ENCODE measurements at places on chromosomes 2 and 18. TPM values are rescaled to one million over a fixed set of nuclear protein-coding genes. Genes with fewer than 3 reads are reported as not detected.

The IL37 gene
- total RNA-seq, result not detected

The CIB4 gene
- total RNA-seq, result not detected

The MIB1 gene
- 62.3 TPM for total RNA-seq

The FEV gene
- total RNA-seq, result not detected

The SPOPL gene
- total RNA-seq, result 37.0 TPM

- DNase-seq, result no peak
Measured at GRCh38 chr18:59902131-59902992, 2.6 kb downstream of the PMAIP1 start.

DNA sequence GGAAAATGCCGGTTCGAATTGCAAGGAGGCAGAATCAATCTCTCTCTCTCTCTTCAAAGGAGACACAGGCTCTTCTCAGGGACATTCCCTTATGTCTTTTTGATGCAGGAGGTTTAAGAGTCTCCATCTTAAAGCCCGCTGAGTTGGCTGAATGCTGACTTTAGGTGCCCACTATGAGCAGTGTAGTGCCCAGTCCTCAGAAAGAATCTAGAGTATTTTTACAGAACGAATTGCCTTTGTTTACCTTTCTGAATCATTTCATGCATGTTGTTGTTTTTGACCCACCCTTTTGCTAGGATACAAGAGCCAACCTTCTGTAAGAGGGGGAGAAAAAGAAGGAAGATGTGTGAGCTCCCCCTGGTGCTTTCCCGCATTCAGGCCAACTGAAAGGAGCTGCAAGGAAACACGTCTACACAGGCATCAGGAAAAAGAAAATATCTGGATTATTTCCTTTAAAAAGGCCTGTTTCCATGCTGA, 193.5 kb upstream of the TCF4 start:
- DNase-seq, result peak; percentile 73

- DNase-seq, result no peak
Measured at GRCh38 chr2:46988230-46988629, 72.6 kb upstream of the MCFD2 start.

- no peak for DNase-seq
Measured at GRCh38 chr2:121170577-121170976, 114.4 kb downstream of the TFCP2L1 start.

- DNase-seq, result no peak
Measured at GRCh38 chr18:76373297-76373696, 121.7 kb downstream of the ZNF516 start.

DNA sequence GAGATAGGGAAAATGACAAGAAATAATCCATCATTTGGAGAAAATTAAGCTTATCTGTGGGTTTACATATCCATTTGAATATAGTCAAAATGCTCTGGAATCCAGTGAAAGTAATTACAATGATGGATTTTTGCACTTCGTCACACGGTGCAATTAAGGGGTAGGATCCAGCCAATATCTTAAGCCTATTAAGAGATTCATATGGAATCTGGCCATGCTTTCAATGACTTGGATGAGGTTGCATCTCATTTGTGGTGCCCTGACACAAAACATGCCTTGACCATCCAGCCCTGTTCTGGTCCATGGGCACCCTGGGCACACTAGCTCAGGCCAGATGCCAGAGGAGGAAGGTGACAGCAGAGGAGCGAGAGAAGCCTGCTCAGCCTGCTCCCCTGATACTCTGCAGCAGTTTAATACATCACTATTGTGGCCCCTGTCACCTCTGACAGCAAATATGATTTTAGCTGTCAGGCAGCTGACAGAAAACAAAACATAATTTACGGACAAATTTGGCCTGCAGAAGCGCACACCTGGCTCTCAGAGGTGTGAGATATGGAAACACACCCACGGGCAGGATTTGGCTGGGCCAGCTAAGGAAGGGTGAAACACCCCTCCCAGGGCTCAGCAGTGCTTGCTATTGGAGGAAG, 94.1 kb upstream of the ST8SIA3 start:
- no peak for DNase-seq

GRCh38 chr2:215912299-215912842, 101.0 kb downstream of the MREG start:
- DNase-seq, result no peak

DNA sequence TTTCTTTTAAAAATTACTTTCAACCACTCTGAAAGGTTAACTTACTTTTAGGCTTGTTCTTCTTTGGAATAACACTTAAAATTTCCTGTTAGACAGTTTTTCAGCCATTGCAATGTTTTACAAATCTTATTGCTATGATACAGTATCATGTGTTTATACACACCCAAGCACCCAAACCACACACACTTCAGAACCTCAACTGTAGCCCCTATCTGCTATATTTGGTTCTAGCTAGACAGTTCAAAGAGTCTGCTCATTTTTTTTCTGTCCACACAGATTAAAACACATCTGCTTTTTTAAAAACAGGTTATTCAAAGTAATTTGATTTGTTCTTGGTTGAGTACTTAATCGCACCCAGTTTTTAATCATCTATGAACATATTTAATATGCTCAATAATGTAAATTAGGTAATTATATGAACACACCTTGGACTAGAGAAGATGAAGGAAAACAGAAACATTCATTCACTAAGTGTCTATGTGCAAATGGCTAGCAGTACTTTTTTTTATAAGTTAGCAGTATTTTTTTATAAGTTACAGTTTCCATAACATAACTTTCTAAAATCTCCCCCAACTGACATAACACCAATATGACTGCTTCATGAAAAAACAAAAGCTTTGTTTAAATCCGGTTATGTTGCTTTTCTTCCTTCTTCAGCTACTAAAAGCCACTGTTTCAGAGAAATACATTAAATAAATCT, 17.6 kb downstream of the FBXO11 start:
- DNase-seq, result no peak

GRCh38 chr18:44838971-44839666, 158.4 kb downstream of the SETBP1 start:
- DNase-seq, result peak; percentile 38

Data from hepatocyte (in vitro differentiated cells).